NCI-H2171 treated with DMSO at 0.1 percent for 48 hours (cell line): ENCODE measurements at places on chromosomes 1 and 21.

DNA sequence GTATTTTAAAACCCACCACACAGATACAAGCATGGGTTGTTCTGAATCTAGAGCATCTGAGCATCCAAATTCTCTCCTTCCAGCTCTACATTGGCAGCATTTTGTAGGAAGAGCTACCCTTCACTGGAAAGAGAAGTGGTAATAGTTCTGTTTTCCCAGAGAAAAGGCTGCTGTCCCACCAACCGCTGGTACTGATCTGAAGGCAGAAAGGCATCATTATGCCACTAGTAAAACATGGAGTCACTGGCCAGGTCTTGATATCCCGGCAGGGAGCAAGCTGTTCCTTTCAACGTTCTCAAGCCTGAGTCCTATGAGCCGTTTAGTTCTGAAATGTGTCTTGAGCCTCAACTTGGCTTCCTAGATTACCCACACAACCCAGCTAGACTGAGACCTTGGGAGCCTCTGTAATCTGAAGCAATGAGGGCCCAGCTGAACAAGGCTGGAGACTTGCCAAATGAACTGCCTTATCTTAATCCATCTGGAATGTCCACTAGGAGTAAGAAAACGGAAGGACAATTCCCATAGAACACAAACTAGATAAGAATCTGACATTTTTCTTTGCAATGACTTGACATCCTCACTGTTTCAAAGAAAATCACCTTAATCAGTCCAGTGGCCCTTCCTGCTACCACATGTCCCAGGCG is 116.8 kb downstream of the KCNH1 start:
- DNase-seq: no peak

- DNase-seq: no peak
Measured at GRCh38 chr1:115227346-115228082, 110.5 kb downstream of the NGF start.

- DNase-seq: no peak
Measured at GRCh38 chr1:230105754-230106625, 39.0 kb downstream of the GALNT2 start.

GRCh38 chr21:31606081-31606874 is 53.2 kb upstream of the SOD1 start:
- DNase-seq: no peak

DNA sequence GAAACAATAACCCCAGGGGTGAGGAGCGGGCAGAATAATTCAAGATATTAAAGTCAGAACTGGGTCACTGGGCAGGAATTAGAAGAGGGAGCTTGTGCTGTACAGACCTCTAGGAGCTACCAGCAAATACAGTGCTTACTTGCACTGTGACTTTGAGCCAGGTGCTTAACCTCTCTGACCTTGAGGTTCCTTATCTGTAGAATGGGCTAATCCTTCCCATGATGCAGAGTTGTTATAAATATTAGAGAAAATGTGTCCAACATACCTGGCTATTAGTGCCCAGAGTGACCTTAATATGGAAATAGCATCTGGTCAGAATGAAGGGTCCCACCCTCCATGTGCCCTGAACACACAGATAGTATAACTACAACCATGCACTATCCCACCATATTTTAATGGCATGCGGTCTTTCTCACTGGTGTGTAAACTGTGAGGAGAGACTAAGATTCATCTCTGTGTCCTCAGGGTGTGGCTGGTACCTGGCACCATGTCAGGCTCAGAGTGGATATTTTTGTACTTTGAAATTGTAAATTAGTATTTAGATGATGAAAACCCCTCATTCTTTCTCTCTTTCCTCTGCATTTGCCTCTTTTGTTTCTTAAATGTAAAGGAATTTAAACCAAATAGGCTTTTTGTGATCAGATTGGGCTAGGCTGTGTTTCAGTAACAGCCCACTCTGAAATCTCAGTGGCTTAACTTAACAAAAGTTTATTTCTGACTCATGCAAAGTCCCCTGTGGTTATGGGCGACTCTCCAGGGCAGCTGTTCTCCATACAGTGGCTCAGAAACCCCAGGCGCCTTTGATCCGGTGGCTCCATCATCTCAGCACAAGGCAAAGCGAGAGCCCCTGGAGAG is 60.0 kb upstream of the ROR1 start:
- no peak for DNase-seq

DNA sequence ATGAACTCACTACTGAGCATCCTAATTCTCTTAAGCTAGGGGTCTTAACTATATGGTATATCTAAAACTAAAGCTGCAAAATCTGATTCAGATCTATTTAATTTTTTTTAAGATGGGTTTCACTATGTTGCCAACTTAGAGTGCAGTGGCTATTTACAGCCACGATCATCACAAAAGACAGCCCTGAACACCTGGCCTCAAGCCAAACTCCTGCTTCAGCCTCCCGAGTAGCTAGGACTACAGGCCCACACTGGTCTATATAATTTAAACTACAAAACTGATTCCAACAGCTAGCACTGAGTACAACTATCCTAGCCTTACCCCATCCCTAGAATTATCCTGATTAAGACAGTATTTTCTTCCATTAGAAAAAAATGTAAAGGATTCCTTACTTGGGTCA is 37.1 kb downstream of the EIF4G3 start:
- DNase-seq: peak; percentile 14

DNA sequence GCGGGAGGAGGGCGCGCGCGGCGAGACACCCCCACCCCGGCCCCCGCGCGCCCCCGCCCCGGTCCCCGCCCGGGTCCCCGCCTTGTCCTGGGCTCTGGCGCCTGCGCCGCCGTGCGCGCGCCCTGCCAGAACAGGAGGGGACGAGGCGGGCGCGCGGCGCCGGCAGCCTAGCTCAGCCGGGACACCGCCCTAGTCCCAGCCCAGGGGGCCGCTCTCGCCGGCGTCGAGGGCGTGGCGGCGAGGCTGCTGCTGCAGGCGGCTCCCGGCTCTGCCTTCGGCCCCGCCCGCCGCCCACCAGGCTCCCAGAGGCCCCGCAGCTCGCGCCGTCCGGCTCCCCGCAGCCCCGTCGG is at the start of gene RCAN3:
RCAN3 (plus strand) TSS at position 128 of the 350 bp plus-strand sequence. CDS start 11,537 bp downstream, outside the sequence.
- DNase-seq: peak; percentile 92

DNA sequence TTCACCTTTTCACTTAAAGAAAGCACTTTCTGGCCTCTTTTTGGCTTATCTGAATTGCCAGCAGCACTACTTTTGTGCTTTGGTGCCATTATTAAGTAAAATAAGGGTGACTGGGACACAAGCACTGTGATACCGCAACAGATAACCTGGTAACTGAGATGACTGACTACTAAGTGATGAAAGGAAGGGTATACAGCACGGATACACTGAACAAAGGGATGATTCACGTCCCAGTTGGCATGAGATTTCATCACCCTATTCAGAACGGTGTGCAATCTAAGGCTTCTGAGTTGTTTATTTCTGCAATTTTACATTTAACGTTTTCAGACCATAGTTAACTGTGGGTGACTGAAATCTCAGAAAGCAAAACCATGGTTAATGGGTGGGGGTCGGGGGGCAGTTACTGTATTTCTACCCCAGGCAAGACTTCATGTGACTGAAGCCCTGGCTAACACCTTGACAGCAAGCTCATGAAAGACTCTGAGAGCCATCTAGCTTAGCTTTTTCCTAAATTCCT is 102.8 kb downstream of the CLIC6 start:
- no peak for DNase-seq

- DNase-seq: peak; percentile 56
Measured at GRCh38 chr1:205597691-205598314, 34.0 kb downstream of the ELK4 start.

DNA sequence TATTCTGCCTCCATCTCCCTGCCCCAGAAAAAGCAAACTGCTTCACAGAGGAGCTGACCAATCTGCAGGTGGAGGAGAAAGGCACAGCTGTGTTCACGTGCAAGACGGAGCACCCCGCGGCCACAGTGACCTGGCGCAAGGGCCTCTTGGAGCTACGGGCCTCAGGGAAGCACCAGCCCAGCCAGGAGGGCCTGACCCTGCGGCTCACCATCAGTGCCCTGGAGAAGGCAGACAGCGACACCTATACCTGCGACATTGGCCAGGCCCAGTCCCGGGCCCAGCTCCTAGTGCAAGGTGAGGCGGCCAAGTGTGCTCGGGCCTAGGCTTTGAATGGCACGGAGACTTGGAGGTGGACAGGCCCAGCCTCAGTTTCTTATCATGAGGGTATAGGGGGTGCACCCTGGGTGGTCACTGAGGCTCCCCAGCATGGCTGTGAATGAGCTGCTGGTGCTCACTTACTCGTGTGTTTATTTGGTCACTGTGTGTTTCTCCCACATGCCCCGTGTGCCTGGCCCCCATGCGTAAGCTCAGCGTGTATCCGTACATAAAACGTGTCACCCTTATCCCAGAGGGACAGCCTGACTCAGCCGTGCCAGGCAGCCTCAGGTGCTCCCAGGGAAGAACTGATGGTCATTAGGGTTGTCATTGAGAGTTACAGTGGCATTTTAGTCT is 75.8 kb downstream of the OBSCN start:
- no peak for DNase-seq

- DNase-seq: no peak
Measured at GRCh38 chr1:89276690-89277089, 4.0 kb upstream of the GBP5 start.

DNA sequence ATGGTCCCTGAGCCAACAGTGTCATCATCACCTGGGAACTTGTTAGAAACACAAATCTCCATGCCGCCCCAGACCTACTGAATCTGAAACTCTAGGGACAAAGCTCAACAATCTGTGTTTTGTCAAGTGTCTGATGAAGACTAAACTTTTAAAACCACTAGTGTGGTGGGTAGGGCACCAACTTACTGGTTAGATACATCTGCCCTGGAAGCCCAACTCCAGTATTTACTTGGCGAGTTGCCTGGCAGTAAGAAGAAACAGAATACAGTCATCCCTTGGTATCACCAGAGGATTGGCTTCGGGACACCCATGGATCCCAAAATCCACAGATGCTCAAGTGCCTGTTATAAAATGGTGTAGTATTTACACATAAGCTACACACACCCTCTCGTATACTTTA is 367.9 kb upstream of the DUSP10 start:
- DNase-seq: no peak

DNA sequence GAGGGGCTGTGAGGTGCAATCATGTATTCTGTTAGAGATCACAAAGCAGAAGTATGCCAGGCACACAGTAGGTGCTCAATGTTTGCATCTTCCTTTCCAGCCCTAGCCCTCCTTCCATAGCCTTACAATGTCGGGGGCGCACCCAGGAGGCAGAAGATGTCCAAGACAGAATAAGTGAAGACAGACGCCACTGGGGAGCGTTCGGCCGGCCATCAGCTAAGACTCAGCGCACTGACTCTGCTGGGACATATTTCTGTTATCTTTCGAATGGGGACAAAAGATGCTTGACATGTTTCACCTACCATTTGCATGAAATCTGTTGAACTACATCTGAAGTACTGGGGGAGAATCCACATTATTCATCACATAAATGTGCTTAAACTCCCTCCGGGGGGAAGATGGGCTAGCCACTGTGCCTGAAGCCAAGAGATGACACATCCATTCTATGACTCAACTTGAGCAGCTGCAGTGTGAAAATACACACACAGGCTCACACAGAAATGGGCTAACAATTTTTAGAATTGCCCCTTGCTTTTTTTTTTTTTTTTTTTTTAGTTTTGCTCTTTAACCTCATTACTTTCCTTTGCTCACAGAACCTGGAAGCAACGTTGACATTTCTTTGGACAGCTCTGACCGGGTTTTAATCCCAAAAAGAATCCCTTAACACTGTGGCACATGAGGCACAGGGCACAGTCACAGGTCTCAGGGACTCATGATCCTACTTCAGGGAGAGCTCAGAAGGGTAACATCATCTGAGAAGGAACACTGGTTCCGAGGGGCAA is 7.9 kb downstream of the TIAM1 start:
- no peak for DNase-seq

GRCh38 chr1:169829671-169830070 is 35.0 kb upstream of the METTL18 start:
- DNase-seq: no peak

- no peak for DNase-seq
Measured at GRCh38 chr1:77762072-77762476, 2.4 kb upstream of the USP33 start.
